NCI-H1436 (cell line): ENCODE measurements at places on chromosomes 3 and 15.

GRCh38 chr3:30768703-30769550 lies 125.5 kb downstream of the GADL1 start:
- DNase-seq, result peak; percentile 10

DNA sequence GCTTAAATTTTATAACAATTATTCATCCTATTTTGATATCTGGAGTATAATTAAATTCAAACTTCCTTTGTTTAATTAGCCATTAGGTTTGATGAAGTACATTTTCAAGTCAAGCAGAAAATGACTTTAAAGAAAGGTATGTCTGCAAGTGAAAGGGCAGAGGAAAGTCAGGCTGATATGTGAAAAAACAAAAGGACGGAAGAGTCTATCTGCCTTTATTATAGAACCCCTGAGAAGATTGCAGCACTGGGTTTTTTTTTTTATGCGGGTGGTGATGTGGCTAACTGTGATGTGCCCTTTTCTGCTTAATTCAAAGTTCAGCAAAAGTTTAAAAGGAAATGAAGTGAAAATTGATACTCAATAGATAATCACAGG lies 83.2 kb downstream of the COL8A1 start:
- DNase-seq, result no peak

GRCh38 chr3:134351427-134351826 lies 22.8 kb downstream of the AMOTL2 start:
- no peak for DNase-seq

GRCh38 chr3:56052188-56052587 lies 416.1 kb downstream of the ERC2 start:
- DNase-seq, result no peak

DNA sequence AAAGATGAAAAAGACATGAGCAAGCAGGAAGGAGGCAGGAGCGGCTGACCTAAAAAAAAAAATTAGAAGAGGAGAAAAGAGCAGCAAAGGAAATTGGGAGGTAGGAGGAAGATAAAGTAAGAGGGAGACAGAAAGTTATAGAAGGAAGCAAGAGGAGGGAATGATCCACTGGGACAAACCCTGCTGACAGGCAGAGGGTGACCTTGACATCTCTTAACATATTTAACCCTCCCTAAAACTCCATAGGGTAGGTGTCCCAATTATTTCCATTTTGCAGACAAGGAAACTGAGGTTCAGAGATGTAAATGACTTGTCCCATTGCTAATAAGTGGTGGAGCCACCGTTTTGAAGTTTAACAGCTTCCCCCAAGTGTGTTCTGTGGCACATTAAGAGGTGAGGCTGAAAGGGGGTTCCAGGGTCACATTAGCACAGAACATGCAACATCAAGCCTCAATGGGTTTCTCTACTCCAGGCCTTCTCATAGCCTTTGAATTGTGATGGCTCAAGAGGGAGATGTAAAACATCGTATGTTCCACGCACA lies 37.4 kb upstream of the PRICKLE2 start:
- no peak for DNase-seq

DNA sequence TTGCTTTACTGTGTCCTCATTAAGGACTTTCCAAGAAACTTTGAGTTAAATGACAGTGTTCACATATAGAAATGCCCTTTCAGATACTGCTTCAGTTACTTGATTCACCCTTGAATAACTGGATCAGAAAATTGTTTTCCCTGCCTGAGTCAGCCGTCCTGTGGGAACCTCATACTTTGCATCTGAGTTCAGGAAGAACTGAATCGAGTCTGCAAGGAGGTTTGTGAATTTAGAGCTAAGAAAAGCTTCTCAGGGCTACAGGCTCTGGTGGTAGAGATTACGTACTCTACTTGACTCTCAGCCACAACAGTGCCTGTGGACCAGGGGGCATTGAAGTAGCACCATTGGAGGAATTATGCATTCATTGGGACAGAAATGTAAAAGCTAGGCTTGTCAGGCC lies 252.4 kb upstream of the C2CD4B start:
- DNase-seq, result no peak

GRCh38 chr3:43260412-43260811 lies 25.9 kb upstream of the SNRK start:
- no peak for DNase-seq

- DNase-seq, result no peak
Measured at GRCh38 chr15:34490417-34491193, 53.0 kb upstream of the GOLGA8A start.

GRCh38 chr3:53161820-53162671 lies 1.0 kb downstream of the PRKCD start:
- DNase-seq, result no peak

DNA sequence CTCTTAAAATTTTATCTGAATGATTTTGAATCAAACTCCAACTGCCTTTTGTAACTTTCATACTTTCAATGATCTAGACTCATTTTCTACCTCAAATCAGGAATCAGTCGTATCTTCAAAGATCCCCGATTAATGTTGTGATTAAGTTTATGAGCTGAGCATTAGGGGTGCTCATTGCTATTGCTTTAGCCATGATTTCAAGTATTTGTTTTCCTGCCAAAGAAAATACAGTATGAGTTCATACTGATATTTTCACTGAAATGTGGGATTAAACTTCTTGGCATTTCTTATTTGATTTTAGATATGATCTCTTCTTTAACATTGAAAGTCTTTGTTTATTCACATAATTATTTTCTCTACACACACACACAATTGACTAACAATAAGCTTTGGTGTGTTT lies 785.6 kb downstream of the NTRK3 start:
- no peak for DNase-seq

- no peak for DNase-seq
Measured at GRCh38 chr3:181724192-181724965, 12.7 kb downstream of the SOX2 start.
